ENCODE measurements at places on chromosomes 6 and 20.

GRCh38 chr6:170017603-170018320 is 266.3 kb downstream of the ERMARD start:
- no peak for DNase-seq

DNA sequence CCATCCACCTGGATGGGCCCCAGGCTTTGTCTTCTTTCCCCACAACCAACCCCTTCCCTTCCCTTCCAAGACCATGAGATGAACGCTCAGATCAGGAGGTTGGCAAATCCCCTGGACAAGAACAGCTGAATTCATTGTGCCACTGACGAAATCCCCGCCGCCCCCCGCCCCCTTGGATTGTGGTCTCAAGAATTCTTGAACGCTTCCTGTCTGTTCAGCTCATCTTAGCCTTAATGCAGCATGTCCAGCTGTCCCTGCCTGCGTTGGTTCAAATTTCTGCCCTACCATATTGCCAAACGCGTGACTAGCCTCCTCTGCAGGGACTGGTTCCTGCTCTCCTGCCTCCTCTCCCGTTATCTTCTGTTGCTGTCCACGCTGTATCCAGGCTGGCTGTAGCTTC is 133.2 kb downstream of the CDH4 start:
- no peak for DNase-seq

- DNase-seq: no peak
Measured at GRCh38 chr6:90072501-90072900, 178.2 kb downstream of the GJA10 start.

DNA sequence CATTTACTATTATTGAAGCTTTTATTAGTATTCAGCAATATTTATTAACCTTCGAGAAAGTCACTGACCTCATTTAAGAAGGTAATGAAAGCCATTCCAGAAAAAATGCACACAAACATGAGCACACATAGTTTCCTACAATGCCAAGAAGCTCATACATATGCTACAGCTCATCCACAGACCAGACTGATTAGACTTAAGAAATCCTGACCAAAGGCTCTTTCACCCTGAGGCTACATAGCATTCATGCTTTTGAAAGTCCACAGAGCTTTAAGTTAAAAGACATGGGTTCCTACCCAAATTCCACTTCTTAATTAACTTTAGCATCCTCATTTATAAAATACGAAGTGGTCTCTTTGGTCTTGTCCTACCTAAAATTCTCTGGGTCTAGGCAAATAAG is 430.4 kb downstream of the TBC1D32 start:
- no peak for DNase-seq

DNA sequence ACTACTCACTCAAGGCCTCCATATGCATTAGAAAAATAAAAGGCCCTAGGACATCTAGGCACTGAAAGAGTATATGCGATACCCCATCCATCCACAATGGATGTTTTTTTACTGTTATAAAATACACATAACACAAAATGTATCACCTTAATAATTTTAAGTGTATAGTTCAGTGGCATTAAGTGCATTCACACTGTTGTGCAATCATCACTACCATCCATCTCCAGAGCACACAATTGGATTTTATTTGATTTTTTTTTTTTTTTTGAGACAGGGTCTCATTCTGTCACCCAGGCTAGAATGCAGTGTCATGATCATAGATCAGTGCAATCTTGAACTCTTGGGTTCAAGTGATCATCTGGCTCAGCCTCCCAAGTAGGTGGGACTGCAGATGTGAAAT is 2.8 kb downstream of the MDC1 start:
- DNase-seq: no peak

- no peak for DNase-seq
Measured at GRCh38 chr6:77205936-77206335, 257.4 kb downstream of the HTR1B start.

DNA sequence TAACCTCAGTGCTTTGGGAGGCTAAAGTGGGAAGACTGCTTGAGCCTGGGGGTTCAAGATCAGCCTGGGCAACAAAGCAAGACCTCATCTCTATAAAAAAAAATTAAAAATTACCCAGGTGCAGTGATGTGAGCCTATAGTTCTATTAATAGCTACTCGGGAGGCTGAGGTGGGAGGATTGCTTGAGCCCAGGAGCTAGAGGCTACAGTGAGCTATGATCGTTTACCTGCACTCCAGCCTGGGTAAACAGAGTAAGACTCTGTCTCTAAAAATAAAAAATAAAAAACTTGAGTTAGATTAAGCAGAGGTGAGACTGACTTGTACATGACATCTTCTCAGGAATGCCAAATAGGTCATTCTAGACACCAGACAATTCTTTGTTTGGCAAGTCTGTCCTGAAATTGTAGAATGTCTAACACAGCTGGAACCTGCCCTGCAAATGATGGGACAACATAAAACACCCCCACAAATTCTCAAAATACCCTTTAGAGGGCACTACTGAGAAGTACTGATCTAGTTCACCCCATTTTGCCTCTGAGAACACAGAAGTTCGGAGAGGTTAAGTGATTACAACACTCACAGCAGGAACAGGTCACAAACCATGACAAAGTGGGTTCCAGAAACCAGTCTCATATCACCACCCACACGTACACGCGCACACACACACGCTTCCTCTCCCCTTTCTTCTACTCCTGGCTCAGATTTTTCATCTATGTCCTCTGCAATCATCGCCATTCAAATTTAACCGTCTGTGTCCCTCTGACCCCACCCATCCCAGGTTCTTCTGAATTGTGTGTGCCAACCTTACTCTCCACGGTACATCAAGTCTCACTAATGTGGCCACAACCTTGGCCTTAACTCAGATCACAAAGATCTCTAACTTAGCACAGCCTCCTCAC is 38.3 kb downstream of the ARHGAP18 start:
- DNase-seq: no peak

GRCh38 chr6:99287523-99287922 is 62.0 kb downstream of the FAXC start:
- no peak for DNase-seq

GRCh38 chr6:16849280-16849987 is 88.2 kb upstream of the ATXN1 start:
- DNase-seq: peak; percentile 16

DNA sequence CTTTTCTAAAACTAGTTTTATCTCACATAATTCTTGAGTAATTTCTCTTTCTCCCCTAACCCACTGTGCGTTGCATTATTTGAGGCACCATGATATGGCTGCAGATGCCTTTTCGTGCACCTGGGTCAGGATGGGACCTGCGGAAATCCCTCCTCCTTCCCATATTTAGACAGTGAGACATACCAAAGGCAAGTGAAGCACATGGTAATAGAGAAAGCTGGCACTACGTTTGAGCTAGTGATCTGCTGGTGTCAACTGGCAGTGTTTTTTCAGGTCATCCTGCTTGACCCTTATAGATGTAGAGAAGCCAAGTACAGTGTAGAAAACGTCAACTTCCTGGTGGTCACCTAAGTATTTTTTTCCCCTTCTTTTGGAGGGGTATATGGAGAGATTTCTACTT is 71.7 kb downstream of the FOXO3 start:
- no peak for DNase-seq

DNA sequence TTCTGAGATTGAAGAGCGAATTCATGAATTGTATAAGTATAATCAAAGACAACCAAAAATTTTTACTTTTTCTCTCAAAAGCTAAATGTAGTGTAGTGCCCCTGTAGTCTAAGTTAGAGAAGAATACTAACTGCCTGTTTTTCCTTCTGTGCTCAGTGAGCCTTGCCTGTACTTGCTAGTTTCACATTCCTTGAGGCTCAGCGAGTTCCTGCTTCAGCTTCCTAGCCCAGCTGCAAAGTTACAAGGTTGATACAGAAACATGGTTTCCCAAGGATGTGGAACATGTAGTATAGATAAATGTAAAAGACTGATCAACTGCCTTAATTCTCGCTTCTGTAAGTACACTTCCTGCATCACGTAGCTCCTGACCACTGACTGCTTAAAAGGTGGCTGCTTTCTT is 33.1 kb upstream of the SEC63 start:
- DNase-seq: no peak

DNA sequence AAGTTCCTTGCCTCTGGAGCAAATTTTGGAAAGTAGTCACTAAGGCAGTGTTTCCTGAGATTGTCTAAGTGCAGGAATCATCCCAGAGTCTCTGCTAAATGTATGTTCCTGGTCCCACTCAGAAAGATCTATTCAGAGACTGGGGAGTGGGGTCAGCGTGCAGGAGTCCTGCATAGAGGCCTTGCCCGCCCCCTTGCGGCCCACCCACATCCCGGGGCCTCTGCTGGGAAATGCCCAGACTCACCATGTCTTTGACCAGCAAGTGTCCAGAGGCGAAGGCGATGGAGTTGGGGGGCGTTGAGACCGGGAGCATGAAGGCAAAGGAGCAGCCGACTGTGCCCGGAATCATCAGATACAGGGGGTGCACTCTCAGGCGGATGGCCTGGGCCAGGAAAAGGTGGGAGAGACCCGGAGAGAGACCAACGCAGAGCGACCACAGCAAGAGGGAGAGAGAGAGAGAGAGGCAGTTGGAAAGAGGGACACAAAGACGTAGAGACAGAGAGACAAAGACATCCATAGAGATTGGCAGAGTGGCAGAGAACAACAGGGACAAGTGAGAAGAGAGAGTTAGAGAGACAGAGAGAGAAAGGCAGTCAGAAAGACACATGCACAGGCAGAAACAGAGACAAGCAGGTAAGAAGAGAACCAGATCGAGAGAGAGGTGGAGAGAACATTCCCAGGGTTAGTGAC is 12.9 kb upstream of the OCSTAMP start:
- no peak for DNase-seq

GRCh38 chr6:129793447-129793846 is 67.7 kb downstream of the TMEM244 start:
- DNase-seq: no peak

DNA sequence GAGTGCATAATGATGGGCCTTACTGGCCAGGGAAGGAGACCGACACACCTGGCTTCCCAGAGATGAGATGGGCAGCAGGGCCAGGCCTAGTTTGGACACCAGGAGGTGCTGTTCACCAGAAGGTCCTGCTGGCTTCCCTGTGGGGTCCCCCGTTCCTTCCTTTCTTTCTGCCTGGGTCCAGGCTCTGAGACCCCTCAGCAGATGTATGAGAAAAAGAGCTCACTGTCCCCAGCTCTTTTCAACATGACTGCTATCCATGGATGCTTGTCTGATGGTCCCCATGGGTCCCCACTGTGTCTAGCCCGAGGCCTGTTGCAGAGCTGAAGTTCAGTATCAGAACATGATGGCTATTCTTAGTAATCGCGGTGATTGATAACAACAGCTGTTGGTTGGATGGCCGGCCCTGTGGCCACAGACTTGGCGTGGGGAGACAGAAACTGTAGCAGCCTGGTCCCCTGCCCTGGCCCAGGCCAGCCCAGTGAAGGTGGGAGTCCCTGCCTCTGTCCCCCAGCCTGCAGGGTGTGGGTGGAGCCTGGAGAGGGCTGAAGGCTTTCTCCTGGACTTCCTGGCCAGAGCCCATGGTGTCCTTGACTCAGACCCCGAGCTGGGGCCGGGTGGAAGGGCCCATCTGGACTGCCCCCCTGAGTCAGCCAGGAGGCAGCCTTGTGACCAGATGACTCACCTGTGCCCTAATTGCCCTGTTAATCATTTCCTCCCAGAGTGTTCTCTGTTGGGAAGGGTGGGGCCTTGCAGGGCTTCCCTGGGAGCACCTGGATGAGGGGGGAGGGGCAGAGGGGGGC is 9.9 kb upstream of the BAK1 start:
- peak; percentile 26 for DNase-seq

GRCh38 chr20:57398901-57399535 is 7.8 kb downstream of the RBM38 start:
- no peak for DNase-seq

- no peak for DNase-seq
Measured at GRCh38 chr20:22414305-22414742, 170.0 kb downstream of the FOXA2 start.

DNA sequence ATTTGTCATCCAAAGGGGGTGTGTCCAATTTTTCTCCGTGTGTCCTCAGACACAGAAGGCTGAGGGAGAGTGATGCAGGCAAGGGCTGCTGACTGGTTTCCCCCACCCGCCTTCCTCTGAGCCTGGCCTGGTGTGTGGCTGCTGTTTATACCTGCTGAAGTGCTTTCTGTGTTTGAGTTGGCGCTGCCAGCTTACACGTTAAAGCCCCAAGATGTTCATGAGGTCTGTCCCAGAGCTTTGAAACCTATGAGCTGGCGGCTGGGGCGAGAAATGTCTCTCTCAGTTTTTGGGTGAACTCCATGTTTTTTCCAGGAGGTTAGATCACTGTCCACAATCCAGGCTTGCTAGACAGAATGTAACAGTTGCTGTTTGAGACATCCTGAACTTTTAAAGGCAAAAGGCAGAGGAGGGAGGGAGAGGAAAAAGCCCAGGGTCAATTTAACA is 69.0 kb upstream of the CCN2 start:
- no peak for DNase-seq

DNA sequence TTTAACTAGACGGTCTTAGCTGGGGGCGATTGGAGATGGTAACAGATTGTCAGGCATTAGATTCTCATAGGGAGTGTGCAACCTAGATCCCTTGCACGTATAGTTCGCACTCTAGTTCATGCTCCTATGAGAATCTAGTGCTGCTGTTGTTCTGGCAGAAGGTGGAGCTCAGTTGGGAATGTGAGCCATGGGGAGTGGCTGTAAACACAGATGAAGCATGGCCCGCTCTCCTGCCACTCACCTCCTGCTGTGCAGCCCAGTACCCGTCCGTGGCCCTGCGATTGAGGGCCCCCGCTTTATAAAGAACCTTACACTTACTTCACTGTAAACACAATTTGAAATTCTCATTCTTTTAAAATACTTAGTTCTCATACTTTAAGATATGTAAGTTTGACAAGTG is 339.4 kb downstream of the CDH26 start:
- DNase-seq: no peak

- DNase-seq: no peak
Measured at GRCh38 chr6:4441981-4442434, 306.6 kb upstream of the ECI2 start.

- DNase-seq: no peak
Measured at GRCh38 chr6:124866040-124866439, 96.2 kb upstream of the RNF217 start.

DNA sequence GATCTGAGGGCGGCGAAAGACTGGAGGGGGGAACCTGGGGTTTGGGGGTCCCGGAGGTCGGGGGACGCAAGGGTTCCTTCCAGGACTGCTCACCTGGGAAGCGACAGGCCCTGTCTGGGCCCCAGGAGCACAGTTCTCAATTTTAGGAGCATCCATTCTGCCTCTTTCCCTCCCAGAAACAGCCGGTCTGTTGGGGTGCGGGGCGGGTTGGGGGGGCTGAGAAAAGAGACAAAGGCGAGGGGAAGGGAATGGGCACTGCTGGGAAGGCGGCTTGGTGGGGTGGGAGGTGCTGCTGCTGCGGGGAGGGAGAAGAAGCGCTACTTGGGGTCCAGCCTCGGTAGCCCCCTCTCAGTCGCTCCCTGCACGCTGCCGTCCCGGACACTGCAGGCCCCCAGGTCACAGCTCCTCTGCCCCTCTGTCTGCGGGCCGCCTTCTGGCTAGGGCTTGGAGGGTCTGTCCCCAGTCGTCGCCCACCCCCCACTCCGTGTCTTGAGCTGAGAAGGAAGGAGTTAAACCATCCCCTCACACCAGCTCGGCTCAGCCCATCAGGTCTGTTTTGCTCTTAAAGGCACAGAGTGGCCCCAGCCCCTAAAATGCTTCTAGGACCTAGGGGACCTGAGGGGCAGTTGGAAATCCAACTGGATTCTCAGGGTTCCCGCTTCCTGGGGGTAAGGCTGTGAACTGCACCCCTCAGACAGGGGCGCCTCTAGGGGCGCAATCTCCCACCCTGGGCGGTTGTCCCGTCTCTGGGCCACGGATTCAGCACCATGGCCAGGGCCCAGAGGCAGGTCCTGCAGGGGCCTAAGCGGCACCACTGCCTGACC is 690 bp downstream of the GDAP1L1 start:
- no peak for DNase-seq

GRCh38 chr6:134609716-134610261 is 291.9 kb upstream of the SGK1 start:
- DNase-seq: no peak

GRCh38 chr20:878511-879307 is 37.4 kb downstream of the ANGPT4 start:
- DNase-seq: no peak
